ENCODE measurements at places on chromosomes 16 and 17. TPM values are rescaled to one million over a fixed set of nuclear protein-coding genes. Genes with fewer than 3 reads are reported as not detected.

GRCh38 chr17:63688396-63689020, 11.4 kb downstream of the LIMD2 start:
- no peak overlapping the region for H3K27ac ChIP-seq
- H3K36me3 ChIP-seq, result peaks cover 3% of the 10 kb centered on the region
- no peaks in the 10 kb centered on the region for H3K27me3 ChIP-seq
- no peak overlapping the region for H3K4me3 ChIP-seq

GRCh38 chr16:87043231-87044031, 273.8 kb downstream of the C16orf95 start:
- H3K36me3 ChIP-seq, result no peaks in the 10 kb centered on the region
- H3K4me1 ChIP-seq, result no peaks in the 10 kb centered on the region

DNA sequence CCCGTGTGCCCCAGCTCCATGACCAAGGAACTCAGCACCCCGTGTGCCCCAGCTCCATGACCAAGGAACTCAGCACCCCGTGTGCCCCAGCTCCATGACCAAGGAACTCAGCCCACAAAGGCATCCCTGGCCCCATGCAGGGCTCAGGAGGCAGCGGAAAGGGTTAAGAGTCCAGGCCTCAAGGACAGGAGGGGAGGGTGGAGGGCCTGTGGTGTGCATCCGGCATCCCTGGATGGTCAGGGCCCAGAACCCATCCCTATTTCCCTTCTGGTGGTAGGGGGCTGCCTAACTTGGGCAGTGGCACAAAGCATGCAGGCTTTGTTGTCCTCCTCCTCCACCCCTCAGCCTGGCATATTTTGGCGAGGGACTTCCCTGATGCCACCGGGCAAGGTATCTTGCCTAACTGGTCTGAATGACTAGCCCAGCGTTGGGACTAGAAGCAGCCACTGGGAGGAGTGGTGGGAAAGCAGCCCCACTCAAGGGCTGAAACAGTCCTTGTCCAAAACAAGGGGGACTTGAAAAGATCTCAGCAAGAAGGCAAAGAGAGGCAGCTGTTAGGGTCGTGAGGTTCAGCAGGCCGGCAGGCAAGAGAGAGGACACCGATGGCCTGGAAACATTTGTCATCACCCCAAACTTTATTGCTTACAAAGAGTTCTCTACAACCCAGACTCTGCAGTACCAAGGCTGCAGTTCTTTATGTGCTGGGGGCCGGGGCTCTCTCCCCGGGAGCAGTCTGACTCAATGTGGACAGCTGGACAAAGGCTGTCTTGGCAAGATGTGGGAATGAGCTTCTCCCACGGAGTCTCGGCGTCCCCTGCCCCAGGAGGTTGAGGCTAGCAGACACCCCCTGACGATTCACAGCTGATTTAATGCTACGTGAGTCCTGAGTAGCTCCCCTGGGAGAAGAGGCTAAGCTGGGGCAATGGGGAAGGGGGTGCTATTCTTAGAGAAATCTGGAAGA, 902 bp upstream of the SPATA32 start:
- H3K4me1 ChIP-seq, result peaks cover 20% of the 10 kb centered on the region
- peak overlapping the region; percentile 81 for H3K4me3 ChIP-seq
- peaks cover 19% of the 10 kb centered on the region for H3K36me3 ChIP-seq
- H3K27ac ChIP-seq, result peak overlapping the region; percentile 83
- peak; percentile 27 for DNase-seq
- H3K27me3 ChIP-seq, result no peaks in the 10 kb centered on the region

The CDRT15 gene
- not detected for total RNA-seq

All from activated naive CD4-positive, alpha-beta T cell treated with anti-CD3 and anti-CD28 coated beads for 36 hours (primary cell).